ENCODE measurements at places on chromosomes 13 and 19. TPM values are rescaled to one million over a fixed set of nuclear protein-coding genes. Genes with fewer than 3 reads are reported as not detected.

The ZNF560 gene
- not detected for total RNA-seq

The IGFL1 gene
- total RNA-seq = 1.7 TPM

The DCT gene
- total RNA-seq = not detected

The USF2 gene
- total RNA-seq = 167 TPM

The APBA3 gene
- total RNA-seq = 13.1 TPM

The SIGLECL1 gene
- not detected for total RNA-seq

The ZNF814 gene
- 1.2 TPM for total RNA-seq

The PALM gene
- total RNA-seq = 14.8 TPM

The LILRB4 gene
- not detected for total RNA-seq

The KPTN gene
- total RNA-seq = 20.5 TPM

The TMPRSS9 gene
- total RNA-seq = 0.08 TPM

The AXL gene
- 112 TPM for total RNA-seq

The CGB2 gene
- total RNA-seq = not detected

The ZNF616 gene
- total RNA-seq = 0.55 TPM

The ZNF580 gene
- total RNA-seq = 53.4 TPM

The NCAN gene
- total RNA-seq = 0.05 TPM

The LRRC63 gene
- total RNA-seq = not detected

The GSX1 gene
- total RNA-seq = not detected

The ICAM3 gene
- total RNA-seq = 8.5 TPM

The PROZ gene
- not detected for total RNA-seq

The PRSS57 gene
- not detected for total RNA-seq

The ZSCAN4 gene
- not detected for total RNA-seq

The VSTM1 gene
- 0.52 TPM for total RNA-seq

The TSEN34 gene
- 122 TPM for total RNA-seq

The NLRP4 gene
- not detected for total RNA-seq

The CCL25 gene
- total RNA-seq = not detected

The SGCG gene
- not detected for total RNA-seq

The CEACAM7 gene
- total RNA-seq = 0.14 TPM

The URAD gene
- total RNA-seq = not detected

The ZNF208 gene
- total RNA-seq = not detected

The CD79A gene
- total RNA-seq = 0.32 TPM

The KASH5 gene
- not detected for total RNA-seq

The RFPL4A gene
- total RNA-seq = 0.35 TPM

The ZNF221 gene
- total RNA-seq = 0.42 TPM

The SCGB2B2 gene
- total RNA-seq = not detected

The TMIGD2 gene
- total RNA-seq = not detected

The ZNF302 gene
- total RNA-seq = 16.9 TPM

The ESD gene
- 81.3 TPM for total RNA-seq

The BRSK1 gene
- total RNA-seq = 2.9 TPM

The PNMA8C gene
- total RNA-seq = not detected

The SLC10A2 gene
- not detected for total RNA-seq

The FCER2 gene
- not detected for total RNA-seq

The FXYD1 gene
- total RNA-seq = 0.65 TPM

The BLVRB gene
- 360 TPM for total RNA-seq

The IZUMO2 gene
- not detected for total RNA-seq
